Gastrocnemius medialis (tissue), 4 donors: ENCODE measurements at places on chromosomes 2 and 18. TPM values are rescaled to one million over a fixed set of nuclear protein-coding genes. Genes with fewer than 3 reads are reported as not detected.

ADAM23 gene
- 2.4 TPM for total RNA-seq

CMPK2 gene
- 2.4 TPM for total RNA-seq

DNA sequence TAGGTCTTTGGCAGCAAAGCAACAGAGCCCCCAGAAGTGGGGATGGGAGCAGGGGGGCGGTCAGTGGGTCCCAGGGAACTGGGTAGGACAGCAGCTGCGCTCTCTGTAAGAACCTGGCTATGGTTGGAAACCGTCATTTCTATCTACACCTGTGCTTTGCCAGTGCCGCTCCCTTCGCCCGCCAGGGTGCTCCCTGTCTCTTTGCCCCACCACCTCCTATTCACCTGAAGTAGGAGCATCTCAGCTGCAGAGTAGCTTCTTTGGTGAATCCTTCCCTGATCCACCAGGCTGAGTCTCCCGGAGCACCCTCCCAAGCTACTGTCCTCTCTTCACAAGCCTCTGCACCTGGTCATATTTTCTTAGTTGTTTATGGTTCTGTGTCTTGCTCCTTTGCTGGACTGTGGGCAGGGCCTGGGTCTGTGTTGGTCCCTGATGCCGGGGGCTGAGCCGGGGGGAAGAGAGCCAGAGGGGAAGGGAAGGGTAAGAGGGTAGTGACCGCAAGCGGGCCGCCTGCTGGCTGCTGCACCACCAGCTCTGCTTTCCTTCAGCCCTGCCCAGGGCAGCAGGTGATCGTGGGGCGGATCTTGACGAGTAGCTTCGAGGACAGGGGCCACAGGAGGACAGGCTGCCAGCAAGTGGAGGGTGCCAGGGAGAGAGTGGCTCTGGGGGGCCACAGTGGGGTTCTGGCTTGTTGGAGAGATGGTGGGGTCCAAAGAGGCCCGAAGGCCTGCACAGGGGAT is 45.2 kb downstream of the INPP5D start:
- H3K4me1 ChIP-seq = no peaks in the 10 kb centered on the region
- no peak overlapping the region for H3K4me3 ChIP-seq
- no peak for DNase-seq

GRCh38 chr2:241228081-241228859 is 39.8 kb downstream of the ANO7 start:
- H3K27ac ChIP-seq = no peak overlapping the region
- H3K4me3 ChIP-seq = no peak overlapping the region
- H3K4me1 ChIP-seq = no peaks in the 10 kb centered on the region

DNA sequence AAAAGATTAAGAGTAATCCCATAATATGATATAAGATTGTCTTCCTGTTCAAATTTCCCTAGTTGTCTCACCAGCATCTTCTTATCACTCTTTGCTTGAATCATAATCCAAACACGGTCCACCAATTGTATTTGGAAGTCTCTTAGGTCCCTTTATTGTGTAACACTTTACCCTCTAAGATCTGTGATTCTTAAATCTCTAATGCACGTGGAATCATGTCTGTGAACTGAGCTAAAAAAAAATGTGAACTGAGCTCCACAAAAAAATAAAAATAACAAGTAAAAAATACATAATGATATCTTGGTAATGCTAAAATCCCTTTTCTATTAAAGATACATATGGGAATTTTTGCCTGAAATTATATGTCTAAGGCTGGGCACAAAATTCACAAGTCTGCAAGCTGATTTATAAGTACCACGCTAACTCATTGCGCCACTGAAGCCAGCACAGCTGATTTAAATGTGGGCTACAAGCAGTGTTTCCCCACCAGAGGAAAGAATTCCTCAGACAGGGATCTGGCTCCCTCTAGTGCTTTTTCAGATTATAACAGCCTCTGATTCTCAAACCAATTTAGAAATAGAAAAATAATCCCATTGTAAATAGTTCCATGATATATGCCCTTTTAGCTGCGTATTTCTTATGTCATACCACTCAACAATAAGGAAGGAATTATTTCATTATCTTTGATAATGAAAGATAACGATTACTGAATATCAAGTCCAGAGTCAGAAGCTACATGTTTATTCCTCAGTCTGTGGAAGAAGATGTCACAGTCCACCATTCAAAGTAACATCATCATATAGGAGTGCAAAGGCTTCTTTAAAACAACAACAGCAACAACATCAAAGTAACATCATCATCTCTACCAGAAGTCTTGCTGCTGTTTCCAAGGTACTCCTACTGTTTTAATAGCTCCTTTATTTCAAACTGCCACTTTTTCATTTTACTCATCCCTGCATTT is 22.9 kb downstream of the RBM43 start:
- no peaks in the 10 kb centered on the region for H3K27me3 ChIP-seq
- H3K27ac ChIP-seq = no peak overlapping the region
- no peak overlapping the region for H3K4me3 ChIP-seq

PID1 gene
- total RNA-seq = 18.5 TPM

VWA3B gene
- not detected for total RNA-seq

HK2 gene
- total RNA-seq = 41.5 TPM

- no peaks in the 10 kb centered on the region for H3K27me3 ChIP-seq
- H3K36me3 ChIP-seq = no peaks in the 10 kb centered on the region
- no peak overlapping the region for H3K4me3 ChIP-seq
- H3K27ac ChIP-seq = peak overlapping the region; percentile 68
These were observed 1.2 kb upstream of the MRO start for GRCh38 chr18:50820901-50821520.

DNA sequence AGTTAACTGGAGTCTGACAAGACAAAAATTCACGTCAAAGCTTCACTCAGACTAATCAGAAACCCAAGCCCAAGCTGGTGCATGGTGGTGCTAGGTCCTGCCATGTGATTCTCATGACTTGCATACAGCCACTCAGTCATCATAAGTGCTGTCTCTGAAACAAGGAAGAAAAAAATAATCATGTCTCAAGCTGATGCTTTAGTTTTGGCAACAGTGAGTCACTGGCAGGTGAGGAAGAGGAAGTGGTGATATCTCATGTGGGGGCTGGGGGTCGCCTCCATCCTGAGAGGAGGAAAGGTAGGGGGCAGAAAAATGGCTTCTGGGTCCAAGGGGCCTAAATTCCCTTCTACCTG is 136.3 kb downstream of the TMEM163 start:
- no peaks in the 10 kb centered on the region for H3K27me3 ChIP-seq
- DNase-seq = no peak
- H3K4me3 ChIP-seq = no peak overlapping the region
- no peaks in the 10 kb centered on the region for H3K4me1 ChIP-seq

SP140 gene
- not detected for total RNA-seq

DNA sequence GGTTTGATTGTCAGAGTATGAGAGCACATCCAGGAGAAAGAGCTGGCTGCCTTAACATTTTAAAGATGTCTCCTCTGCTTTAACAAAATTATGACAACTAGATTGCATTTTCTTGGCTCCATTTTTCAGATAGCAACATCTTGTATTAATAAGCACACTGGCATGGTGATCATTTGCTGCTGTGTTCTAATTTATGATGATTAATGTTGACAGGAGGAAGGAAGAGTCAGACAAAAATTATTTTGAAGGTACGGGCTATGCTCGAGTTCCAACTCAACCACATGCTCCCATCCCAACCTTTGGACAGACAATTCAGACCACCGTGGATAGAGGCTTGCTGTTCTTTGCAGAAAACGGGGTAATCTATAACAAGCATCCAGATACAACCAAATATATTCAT is 98.2 kb upstream of the TTC39C start:
- no peaks in the 10 kb centered on the region for H3K27me3 ChIP-seq
- H3K36me3 ChIP-seq = no peaks in the 10 kb centered on the region
- no peaks in the 10 kb centered on the region for H3K4me1 ChIP-seq
- no peak overlapping the region for H3K27ac ChIP-seq

DNA sequence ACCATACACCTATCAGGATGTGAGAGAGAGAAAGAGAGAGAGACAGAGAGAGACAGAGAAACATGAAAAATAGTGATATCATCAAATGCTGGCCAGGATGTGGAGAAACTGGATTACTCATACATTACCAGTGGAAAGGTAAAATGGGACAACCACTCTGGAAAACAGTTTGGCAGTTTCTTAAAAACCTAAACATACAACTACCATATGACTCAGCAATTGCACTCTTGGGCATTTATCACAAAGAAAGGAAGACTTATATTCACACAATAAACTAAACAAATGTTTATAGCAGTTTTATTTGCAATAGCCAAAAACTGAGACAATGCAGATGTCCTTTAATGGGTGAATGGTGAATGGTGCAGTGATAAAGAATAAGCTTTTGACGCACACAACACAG is 29.1 kb downstream of the SLC4A3 start:
- no peak overlapping the region for H3K4me3 ChIP-seq
- no peaks in the 10 kb centered on the region for H3K36me3 ChIP-seq

DNA sequence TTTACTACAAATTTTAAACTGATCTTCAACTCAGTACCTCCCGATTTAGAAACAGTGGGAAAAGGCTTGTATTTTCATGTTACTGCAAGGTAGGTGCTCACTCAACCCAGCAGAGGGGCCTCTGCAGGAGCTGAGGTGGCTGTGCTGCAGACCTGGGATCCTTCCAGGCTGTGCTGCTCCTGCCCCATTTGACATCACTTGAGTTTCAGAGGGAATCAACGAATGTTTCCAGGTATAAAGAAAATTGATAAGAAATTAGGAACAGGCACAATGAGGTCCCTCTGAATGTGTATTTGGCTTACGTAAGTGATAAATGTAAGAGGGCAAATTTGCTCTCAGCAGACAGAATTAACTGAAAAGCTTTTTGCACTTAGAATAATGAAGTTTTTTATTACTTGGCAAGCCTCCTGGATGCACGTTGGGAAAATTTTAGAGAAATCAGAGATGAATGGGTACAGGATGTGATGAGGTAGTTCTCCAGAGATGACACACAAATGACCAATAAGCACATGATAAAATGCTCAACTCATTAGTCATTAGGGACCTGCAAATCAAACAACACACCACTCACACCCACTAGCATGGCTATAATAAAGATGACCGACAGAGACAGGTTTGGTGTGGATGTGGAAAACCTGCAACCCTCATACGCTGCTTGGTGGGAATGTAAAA is 114.0 kb downstream of the NOL10 start:
- no peak overlapping the region for H3K27ac ChIP-seq
- H3K27me3 ChIP-seq = no peaks in the 10 kb centered on the region
- H3K4me1 ChIP-seq = peaks cover 6% of the 10 kb centered on the region
- DNase-seq = no peak
- H3K36me3 ChIP-seq = no peaks in the 10 kb centered on the region

- H3K27ac ChIP-seq = no peak overlapping the region
- H3K4me3 ChIP-seq = no peak overlapping the region
- DNase-seq = no peak
These were observed 21.5 kb downstream of the SH2D6 start for GRCh38 chr2:85439986-85440385.

DNA sequence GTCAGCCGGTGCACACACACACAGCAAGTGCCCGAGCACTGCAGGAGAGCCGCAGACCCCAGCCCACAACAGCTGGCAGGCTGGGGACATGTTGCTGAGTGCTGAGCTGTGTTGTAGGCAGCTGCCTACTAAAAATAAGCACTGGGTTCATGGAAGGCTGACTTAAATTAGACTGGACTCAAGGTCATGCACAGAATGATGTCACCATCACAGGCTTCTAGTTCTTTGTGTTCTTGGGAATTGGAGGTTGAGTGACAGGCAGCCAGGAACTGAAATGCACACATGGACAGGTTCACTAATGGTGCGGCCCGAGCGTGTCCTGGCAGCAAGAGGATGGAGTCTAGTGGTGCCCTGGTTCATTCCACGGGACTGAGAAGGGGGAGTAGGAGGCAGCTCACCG is 71.3 kb downstream of the VWA3B start:
- DNase-seq = peak; percentile 86
- peaks cover 57% of the 10 kb centered on the region for H3K4me1 ChIP-seq
- peak overlapping the region; percentile 93 for H3K27ac ChIP-seq
- H3K36me3 ChIP-seq = no peaks in the 10 kb centered on the region

DNA sequence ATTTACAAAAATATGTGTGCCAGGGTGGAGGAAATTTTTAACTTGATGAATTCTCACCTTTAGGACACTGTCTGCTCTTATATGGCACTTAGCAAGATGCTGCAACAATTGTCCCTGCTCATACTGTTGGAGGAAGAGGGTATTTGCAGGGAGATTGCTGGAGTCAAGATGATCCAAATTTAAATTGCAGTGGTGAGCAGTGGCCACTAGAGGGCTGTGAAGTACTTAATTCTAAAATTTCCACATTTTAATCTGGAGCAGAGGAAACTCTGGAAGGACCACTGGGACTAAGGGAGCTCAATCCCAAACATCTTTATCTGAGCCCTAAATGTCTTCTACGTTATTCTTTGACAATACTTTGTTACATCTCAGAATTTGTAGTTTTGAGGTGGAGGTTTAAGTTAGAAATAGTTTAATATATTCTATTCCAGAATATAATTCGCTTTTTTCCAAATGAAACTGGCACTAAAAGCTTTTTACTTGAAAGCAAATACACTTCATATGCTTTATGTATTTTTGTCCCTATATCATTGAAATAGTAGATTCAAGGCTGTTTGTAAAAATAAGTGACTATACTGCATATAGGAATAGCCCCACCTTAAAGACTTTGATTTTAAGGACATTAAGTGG is 33.0 kb upstream of the PTH2R start:
- DNase-seq = no peak
- no peaks in the 10 kb centered on the region for H3K36me3 ChIP-seq
- no peaks in the 10 kb centered on the region for H3K4me1 ChIP-seq
- H3K4me3 ChIP-seq = no peak overlapping the region
- H3K27ac ChIP-seq = no peak overlapping the region
- H3K27me3 ChIP-seq = no peaks in the 10 kb centered on the region

DNA sequence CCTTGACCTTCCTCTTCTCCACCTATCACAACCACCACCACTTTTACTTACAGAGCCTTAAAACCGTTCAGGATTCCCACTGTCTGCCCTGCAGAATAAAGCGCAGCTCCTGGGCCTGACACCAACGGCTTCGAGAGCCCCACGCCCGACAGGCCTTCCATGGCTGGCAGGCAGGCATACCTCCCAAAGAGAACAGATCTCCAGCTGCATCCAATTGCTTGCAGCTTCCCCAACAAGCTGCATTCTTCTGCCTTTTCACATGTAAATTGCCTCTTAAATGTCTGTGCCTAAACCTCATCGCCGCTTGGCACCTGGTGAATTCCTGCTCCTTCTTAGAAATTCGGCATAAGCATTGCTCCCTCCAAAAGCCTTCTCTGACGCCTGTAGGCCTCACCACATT is 31.5 kb upstream of the FAM124B start:
- H3K27ac ChIP-seq = no peak overlapping the region
- H3K4me3 ChIP-seq = no peak overlapping the region
- H3K4me1 ChIP-seq = no peaks in the 10 kb centered on the region
- H3K36me3 ChIP-seq = no peaks in the 10 kb centered on the region
- no peaks in the 10 kb centered on the region for H3K27me3 ChIP-seq

DNA sequence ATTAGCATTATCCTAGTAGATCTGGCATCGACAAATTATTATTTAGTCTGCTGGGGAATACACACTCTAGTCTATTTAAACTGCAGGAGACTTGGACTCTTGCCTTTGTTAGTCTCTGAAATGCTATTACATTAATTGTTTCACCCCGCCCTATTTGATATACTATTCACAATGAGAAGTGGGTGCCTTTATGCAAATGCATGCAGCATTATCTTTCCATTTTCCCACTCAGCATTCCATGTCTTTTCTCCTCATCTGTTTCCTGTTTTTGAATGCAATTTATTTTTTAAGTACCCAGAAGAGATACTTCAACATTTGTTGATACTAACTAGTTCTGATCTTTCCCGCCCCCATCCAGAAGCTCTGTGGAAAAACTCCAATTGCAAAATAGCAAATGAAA is 395.3 kb upstream of the NXPH2 start:
- no peaks in the 10 kb centered on the region for H3K4me1 ChIP-seq
- H3K4me3 ChIP-seq = no peak overlapping the region
- H3K27me3 ChIP-seq = no peaks in the 10 kb centered on the region
- no peaks in the 10 kb centered on the region for H3K36me3 ChIP-seq
- no peak for DNase-seq

UCN gene
- not detected for total RNA-seq
